ENCODE measurements at places on chromosomes 5 and 9.

- DNase-seq: no peak
These were observed 84.8 kb downstream of the KDM4C start for GRCh38 chr9:6842584-6842947.

DNA sequence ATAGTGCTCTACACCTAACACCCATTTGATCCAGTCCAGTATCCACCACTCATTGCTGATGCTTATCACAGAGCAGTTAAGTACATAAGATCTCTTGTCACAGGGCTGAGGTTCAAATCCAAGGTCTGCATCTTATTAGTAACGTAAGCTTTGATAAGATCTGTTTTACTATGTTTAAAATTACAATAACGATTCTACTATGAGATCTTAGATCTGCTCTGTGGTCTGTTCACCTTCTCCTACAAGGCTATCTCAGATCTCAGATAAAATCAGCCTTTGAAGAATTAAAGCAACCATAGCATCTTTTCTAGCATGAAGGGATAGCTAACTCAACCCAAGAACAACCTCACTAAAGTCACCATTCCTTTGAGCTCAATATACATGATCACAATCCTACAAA, 431.0 kb upstream of the RORB start:
- no peak for DNase-seq

DNA sequence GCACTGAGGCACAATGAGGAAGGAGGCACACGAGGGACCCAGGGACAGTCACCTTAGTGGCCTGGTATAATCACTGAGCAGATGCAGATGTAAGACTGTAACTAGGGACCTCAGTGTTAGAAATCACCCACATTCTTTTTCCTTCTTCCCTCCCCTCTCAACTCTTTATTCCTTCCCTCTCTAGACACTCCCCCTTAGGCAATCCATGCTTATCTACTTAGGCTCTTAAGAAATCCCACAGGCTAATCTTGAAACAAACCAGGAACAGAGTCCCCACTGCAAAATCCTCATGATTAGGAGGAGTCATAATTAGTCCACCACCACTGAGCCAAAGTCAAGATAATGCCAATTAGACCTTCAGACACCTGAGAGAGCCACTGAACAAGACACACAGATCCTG, 84.7 kb downstream of the ELAVL2 start:
- DNase-seq: no peak

DNA sequence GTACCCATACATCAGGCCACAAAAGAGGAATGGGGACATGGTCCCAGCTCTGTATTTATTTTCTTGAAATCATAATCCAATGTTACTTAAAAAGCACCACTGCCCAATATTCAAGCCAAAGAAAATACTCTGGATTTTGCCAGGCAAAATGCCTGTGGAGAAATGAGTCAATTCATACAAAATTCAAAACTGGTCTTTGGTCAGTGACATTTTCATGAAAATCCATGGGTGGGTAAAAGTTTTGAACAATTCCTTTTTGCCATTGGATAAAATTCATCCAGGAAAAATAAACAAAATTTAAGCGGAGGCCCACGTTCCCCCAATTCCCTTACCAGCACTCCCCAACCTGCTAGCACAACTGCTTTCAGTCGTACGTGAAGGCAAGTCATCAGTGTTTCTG, 186.2 kb downstream of the GLIS3 start:
- no peak for DNase-seq

DNA sequence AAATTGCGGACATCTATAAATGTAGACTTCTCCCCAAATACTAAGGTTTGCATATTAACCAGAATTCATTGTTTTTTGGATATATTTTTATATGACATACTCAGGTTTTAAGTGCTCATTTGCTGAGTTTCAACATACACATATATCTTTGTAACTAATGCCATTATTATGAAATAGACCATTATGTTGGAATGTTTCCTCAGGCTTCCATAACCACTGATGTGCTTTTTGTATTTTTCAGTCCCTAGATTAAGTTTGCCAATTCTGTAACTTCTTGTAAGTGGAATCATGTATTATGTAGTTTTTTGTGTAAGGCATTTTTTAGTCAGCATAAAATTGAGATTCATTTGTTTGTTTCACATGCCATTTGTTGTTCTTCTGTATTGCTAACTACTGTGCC, 32.1 kb downstream of the HSPA4 start:
- DNase-seq: no peak

GRCh38 chr5:137462265-137462590, 36.9 kb downstream of the SPOCK1 start:
- DNase-seq: no peak

- DNase-seq: no peak
These were observed 332.8 kb downstream of the MLLT3 start for GRCh38 chr9:20289423-20290010.

Measured in stimulated activated CD4-positive, alpha-beta T cell treated with anti-CD3 and anti-CD28 coated beads, Interleukin-4, amount 100 ng/mL, for 48 hours (primary cell).